ENCODE measurements at places on chromosomes 1 and 21.

DNA sequence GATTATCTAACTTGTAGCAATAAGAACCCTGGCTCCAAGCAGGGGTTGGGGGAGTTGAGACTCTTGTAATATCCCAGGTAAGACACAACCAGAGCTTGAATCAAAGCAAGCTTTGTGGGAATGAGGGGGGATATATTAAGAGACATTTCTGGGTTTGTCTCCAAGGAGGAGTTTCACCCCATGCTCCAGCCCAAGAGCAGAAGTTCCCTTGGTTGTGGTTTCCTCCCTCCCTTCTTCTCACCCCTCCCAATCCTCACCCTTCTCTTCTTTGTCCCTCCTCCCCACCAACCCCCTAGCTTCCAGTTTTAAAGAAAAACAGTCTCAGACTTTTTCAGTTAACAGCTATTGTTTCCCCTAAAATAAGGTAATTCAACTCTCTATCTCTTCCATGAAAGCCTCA, 11.9 kb downstream of the TRAF3IP3 start:
- DNase-seq, result no peak

- no peak for DNase-seq
Measured at GRCh38 chr21:21213297-21213696, 215.1 kb downstream of the NCAM2 start.

DNA sequence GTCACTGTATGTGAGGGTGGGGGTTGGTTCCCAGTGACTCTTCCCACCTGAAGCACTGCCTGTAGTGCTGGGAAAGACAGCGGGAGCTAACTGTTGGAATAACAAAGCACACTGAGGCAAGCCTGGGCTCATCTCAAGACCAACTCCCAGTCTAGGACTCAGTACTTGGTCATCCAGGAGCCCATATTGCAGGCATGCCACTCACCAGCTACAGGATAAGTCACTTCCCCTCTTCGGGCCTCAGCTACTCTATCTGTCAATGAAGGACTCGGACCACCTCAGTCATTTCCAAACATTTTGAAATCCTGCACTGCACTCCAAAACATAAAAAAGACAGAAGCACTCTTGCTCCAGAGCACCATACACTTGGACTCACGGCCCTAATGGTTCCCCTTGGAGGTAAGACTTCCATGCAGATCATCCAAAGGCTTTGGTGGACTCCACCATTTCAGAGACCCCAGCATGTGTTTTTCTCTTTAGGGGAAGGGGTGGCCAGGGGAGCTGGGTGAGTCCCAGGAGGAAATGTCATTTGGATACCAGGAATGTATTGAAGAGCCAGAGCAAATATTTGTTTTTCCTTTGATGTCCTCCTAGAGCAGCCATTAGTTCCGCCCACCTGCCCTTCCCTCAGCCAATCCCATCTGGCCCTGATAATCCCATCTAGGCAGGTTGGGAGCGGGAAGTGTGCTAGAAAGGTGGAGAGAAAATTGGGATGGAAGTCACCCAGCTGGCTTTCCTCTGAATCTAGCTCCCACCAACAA, 3.1 kb downstream of the NUAK2 start:
- DNase-seq, result no peak

- DNase-seq, result no peak
Measured at GRCh38 chr1:114490274-114490693, 20.7 kb downstream of the TRIM33 start.

DNA sequence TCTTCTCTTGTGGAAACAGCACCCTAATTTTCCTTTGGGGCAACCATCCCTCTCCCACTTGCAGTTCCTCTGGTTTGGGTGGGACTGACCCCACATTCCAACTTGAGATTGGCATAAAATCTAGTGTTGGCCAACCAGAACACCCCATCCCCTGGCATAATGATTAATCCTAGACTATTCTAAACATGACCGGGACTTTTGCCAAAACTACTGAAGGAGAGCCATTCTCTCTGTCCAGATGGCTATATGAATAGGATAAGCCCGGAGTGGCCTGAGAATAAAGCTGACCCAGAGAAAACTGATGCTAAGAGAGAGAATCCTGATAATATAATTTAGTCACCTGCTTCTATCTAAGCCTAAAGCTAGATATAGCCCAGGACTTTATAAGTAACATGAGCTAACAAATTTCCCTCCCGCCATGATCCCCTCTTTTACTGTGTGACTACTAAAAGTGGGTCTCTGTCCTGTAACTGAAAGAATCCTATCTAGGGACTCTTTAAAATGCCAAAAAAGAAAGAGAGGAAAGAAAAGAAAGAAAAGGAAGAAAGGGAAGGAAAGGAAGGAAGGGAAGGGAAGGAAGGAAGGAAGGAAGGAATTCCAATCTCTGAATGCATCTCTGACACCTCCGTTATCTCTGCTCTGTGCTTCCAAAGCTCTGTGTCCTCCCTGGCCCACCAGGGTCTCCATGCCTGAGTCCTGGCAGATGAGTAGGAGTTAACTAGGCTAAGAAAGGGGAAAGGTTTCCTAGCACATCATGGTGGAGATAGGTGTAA, 28.0 kb upstream of the NRDC start:
- no peak for DNase-seq

- no peak for DNase-seq
Measured at GRCh38 chr1:42618866-42619265, 39.4 kb upstream of the PPIH start.
